Mesothelial cell of epicardium (in vitro differentiated cells): ENCODE measurements at places on chromosomes 4 and X.

DNA sequence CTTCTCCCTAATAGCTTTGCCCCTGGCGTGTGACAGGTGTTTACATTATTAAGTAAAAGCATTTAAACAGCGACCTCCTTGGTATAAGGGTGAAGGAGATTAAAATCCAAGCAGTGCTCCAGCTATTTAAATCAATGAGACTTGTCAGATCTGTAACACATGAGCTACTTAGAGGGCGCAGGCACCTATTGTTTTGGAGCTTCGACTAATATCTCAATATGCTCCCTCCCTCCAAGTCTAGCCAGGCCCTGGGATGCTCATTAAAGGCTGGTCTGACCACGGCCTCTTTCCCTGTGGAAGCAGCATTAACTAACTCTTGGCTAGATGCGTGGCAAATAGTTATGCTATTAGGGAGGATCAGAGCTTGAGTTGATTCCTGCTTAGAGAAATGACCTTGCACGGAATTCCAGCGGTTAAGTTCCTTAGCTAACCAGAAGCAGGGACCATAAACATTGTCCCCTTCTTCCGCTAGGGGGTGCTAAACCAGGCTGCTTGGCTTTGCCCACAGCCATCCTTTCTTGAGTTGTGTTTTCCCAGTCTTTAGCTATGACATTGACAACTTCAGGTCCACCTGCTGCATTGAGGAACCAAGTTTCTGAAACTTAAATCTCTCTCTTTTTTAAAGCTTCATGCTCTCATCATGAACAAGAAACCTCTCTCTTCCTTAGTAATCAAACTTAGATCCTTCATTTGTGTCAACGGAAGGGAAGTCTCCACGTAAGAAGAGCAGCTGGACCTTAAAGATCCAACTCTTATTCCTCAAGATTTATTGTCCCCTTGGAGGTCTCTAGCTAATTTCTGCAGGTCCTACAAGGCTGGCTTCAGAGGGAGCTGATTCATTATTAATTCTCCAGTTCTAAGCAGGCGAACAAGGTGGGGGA is 80.7 kb upstream of the IGFBP7 start:
- DNase-seq = no peak

- DNase-seq = no peak
Observed at GRCh38 chr4:24559889-24560288, 24.5 kb downstream of the DHX15 start.

- DNase-seq = no peak
Observed at GRCh38 chrX:2162695-2163094, 338.1 kb downstream of the DHRSX start.

DNA sequence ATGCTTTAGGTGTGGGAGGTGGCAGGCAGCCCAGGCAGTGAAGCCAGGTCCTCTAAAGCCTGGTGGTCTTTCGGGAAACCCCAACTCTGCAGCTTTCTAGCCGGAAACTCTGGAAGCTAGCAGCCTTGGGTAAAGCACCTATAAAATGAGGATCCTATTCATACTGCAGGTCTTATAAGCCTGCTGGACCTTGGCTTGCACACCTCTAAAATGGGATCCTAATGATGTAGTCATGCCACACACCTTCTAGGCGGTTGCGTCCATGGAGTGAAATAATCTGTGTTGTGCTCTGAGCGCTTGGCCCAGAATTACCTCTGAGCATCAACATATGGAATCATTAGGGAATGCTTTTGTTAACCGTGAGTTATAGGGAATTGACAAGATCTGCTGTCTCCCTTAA is 36.0 kb upstream of the STS start:
- DNase-seq = no peak

DNA sequence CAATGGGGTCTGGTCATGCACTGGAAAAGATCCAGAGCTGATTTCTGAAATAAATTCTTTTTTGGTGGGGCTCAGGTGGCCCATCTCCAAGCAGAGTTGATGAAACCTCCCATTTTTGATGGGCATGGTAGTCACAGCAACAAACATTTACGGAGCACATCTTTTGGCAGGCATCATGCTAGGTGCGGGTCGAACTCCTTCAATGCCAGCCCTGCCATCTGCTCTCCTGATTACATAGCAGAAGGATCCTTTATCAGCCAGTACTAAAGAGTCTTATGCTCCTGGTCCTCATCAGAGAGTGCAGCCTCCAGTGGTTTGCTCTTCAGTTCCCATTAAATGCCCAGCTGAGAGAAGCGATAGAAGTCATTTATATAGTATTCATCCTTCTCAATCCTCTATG is 121.7 kb downstream of the GRXCR1 start:
- DNase-seq = no peak

GRCh38 chr4:85861064-85861765 is 386.3 kb downstream of the ARHGAP24 start:
- DNase-seq = no peak

- no peak for DNase-seq
Observed at GRCh38 chrX:104641176-104641575, 75.2 kb downstream of the IL1RAPL2 start.
